ENCODE measurements at places on chromosomes 12 and 14.

GRCh38 chr12:4284306-4284705 lies 10.7 kb downstream of the CCND2 start:
- DNase-seq, result no peak

- no peak for DNase-seq
Observed at GRCh38 chr14:45057349-45057748, 26.6 kb upstream of the PRPF39 start.

- DNase-seq, result no peak
Observed at GRCh38 chr12:11795913-11796459, 146.5 kb downstream of the ETV6 start.

- DNase-seq, result no peak
Observed at GRCh38 chr14:61866932-61867920, 105.0 kb downstream of the SNAPC1 start.
